ENCODE measurements at places on chromosomes 2 and 18.

DNA sequence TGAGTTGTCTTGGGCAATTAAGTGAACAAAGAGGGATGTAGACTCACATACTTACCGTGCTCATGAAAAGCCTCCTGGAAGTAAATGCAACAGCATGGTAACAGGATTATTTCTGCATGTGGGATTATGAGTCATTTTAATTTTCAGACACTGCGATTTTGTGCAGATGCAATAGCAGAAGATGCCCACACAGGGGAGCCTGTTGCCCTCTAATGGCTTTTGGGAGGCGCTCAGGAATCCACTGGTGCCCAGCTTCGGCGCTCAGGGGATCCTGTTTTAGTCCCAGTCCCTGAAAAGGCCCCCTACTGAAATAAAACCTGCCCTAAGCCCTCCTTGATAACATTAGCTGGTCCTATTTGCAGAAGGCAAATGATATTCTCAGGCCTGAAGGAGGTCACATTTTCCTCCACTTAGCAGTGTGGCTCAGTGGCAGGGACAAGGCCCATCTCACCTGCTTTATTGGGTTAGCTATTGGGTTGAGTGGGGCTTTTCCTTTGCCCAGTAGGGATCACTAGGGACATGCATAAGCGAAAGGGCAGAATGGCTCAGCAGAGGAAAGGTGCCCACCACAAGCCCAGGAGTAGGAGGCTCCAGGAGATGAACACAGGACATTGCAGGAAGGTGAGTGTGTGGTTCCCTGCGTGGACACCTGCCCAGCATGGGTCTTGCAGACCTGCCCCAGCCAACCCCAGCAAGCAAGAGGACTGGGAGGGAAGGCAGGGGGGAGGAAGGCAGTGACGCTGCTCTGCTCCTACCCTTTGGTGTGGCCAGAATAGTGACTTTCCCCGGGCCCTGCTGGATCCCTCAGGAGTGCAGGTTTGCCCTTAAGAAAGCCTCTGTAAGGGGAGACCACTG, 26.5 kb upstream of the KCNS3 start:
- peak; percentile 72 for DNase-seq

DNA sequence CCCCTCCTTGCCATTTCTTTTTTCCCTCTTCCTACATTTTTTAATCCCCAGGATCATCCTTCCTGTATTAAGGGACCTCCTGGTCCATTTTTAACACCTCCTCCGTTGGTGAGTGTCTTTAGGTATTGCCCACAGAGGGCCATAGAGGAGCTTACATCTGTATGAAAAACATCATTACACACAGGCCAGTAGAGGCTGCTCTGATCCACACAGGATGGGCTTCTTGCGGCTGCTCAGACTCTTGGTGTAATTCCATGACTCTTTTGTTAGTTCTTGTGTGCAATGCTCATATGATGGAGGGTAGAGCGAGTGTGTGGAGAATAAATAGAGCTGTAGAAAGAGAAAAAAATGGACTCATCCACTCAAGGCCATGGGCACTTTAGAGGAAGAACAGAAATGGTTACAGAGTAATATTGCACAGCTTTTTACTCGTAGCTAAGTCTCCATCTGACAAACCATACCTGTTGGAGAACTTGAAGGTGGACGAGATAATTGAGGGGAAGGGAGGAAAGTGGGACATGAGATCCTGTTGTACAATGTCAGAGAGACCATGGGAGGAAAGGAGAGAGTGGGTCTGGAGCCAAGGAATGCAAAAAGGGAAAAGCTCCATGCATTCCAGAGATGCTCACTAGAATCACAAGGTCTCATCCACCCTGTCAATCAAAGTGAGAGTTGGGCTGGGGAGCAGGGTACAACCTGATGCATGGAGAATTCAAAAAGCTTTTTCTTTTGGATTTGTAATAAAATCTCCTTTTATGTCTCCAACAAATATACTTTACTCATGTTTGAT, 129.7 kb upstream of the TNP1 start:
- peak; percentile 26 for DNase-seq

GRCh38 chr2:239393941-239394340, 6.9 kb downstream of the HDAC4 start:
- DNase-seq, result peak; percentile 65

DNA sequence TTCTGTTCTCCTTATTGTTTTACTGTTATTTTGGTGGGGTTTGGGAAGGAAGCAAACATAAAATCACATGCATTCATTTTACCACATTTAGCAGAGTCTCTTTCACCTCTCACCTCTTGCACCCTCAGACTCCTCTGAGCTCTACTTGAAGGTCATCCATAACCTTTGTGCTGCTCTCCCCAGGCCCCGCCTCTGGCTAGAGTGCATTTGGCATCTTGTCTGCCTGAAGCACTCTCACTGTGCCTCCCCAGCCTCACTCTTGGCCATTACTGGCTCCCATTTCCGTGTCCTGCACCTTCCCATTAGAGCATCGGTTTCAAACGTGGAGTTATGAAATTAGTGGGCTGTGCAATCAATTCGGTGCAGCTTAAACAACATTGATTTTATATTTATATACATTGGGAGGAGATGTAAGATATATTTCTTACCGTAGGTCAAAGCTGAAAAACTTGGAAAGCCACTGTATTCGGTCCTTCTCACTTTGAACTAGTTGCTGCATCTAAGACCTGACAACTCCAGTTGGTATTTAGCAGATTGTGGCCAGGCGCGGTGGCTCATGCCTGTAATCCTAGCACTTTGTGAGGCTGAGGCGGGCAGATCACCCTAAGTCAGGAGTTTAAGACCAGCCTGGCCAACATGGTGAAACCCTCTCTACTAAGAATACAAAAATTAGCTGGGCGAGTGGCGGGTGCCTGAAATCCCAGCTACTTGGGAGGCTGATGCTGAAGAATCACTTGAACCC, 6.9 kb upstream of the ZFAND2B start:
- DNase-seq, result no peak

- peak; percentile 86 for DNase-seq
Measured at GRCh38 chr2:176461098-176461808, 192.0 kb downstream of the MTX2 start.

DNA sequence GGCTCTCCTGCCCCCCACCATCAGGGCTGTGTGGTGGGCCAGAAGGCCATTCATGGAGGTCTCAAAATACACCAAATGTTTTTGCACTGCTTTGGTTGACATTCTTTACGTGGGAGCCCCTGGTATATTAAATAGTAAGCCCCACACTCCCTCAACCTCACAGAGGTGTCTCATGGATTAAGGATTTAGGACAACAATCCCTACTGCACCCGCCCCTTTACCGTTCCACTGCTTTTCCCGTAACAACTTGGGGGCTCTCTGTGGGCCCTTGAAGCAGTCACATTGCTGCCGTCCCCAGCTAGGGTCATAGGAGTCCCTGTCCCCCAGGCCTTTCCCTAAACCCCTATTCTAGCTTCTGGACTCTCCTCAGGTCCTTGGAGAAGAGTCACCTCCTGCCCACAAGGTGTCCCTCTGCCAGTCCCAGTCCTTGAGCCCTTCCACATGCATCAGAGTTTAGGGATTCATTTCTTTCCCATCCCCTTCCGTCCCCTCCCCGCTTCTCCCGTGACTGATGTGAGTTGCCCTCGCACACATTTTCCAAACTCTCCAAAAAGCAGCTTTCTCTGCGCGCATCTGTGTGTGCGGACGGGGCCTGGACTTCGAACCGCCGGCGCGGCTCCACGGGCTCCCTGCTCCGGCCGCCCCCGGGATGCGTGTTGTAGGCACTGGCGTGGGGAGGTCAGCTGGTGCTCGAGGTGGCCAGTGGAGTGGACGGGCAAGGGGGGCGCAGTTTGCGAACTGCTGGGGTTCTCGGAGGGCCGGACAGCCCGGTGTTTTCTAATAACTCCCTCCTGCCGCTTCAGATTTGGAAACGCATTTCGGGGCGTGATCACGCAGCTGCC, 84.8 kb downstream of the LYPD1 start:
- DNase-seq, result no peak

GRCh38 chr2:226030369-226030768, 630.9 kb downstream of the NYAP2 start:
- no peak for DNase-seq

DNA sequence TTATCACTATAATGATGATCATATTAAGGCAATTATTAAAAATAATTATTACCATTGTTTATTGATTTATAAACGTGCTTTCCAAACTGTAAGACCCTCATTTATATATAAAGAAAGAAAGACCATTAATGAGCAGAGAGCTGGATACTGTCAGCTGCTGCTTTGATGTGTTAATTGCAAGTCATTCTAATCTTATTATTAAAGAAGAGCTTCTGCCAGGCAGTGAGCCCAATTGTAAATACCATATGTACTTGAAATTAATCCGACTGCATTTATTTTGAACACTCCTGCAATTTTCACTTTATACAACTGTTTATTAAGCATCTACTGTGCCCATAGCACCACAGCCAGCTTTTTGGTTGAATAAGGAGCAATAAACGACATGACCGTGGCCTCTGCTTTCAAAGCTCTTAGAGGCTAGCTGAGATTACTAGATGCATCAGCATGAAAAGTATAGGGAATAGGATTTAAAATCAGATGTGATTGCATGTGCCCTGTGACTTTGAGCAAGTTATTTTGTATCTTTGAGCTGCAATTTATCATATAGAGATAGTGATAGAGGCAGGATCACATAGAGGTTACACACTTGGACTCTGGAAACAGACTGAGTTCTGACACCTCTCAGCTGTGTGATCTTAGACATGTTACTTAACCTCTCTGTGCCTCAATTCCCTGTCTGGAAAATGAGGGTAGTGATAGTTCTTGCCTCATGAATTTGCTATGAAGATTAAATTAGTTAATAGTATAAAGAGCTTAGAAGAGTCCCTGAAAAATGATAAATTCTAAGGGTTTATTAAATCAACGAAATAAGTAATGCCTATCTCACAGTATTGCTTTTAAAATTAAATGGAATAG, 83.4 kb downstream of the MYCN start:
- no peak for DNase-seq

GRCh38 chr2:212337486-212338343, 200.9 kb downstream of the ERBB4 start:
- peak; percentile 6 for DNase-seq

GRCh38 chr2:172428832-172429210, 1.4 kb downstream of the ITGA6 start:
- no peak for DNase-seq

DNA sequence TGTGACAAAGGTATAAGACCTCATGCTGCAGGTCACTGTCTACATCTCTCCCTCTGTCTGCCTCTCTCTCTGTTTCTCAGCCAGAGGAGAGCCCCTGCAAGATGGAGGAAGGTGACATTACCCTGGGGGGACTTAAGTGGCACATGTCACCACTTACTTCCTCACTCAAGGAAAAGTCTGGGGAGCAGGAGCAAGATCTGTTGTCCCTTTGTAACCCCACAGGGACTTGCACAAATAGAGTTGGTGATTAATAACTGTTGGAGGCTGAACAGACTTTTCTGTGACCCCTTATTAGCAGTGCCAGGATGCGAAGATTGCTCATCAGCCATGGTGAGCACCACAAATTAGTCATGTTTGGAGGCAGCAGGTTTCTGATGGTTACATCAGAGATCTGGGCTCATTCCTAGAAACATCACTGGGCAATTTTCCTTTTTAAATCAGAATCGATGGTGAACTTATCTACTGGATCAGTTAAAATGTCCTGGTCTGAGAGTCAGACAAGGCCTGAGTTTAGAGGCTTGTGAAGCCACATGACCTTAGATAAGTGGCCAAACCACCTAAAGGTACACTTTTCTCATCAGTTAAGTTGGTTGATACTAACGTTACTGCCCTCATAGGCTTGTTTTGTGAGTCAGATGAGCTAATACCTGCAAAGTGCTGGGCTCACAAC, 81.2 kb upstream of the LTBP1 start:
- DNase-seq, result peak; percentile 95

DNA sequence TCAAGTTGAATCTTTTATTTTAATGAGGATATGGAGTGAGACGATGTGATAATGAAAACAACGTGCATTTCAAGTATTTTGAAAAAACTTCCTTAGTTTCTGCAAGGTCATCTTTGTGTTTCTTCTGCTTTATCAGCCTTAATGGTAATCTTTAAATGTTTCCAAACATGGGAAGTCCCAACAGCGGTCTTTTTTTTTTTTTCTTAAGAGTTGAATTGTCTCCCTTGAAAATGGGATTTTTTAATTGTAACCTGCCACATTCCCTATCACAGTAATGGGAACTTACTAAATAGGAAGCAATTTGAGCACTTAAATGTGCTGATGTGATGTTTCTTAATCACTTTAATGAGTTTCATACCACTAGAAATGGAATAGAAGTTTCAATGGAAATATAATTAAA, 45.8 kb downstream of the ATIC start:
- DNase-seq, result peak; percentile 57

DNA sequence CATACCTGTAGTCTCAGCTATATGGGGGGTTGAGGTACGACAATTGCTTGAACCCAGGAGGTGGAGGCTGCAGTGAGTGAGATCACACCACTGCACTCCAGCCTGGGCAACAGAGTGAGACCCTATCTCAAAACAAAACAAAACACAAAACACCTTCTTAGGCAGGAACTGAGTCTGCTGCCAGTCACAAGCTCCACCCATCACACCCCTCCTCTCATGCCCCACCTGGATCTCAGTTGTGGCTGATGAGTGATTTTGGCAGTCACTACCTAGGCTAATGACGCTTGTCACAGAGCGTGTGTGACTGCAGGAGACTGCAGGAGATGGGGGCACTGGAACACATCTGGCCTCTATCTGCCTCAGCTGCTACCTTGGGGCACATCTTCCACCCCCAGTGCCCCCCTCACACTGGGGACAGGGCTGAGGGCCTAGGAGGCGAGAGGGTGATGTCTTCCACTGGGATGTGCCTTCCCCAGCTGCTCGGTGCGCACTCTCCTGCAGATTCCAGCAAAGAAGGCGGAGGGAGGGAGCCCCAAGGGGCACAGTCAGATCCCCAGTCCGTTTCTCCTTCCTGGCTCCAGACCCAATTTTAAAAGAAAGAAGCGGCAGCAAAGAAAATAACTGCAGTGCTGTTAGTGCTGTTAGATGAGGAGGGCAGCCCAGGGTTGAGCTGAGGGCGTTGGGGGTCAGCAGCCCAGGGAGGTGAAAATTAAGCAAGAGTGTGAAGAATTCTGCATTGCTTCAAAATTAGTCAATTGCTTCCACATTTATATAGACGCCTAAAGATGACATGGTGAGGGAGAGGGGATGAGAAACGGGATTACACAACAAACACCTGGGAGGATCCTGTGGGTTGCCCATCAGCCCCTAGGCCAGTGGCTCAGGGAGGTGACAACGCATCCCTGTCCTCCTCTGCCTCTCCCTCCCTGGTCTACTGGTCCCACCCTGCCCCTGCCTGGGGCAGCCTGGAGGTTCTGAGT, 143.6 kb upstream of the HAAO start:
- peak; percentile 33 for DNase-seq

DNA sequence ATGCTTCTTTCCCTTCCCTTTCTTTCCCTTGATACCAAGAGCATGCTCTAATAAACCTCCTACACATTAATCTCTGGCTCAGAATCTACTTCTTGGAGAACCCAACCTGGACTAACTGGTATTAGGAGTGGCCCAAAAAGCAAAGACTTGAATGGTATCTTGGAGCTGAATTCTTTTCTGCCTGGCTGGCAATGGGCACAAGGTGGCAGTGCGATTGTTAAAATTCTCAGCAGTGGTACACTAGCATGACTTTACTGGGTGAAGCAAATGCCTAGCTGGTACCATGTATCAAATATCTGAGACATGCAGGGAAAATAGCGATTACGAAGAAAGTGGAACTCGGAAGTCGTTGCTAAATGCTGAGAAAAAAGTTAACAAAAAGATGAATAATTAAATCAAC, 376.1 kb downstream of the XIRP2 start:
- DNase-seq, result no peak

GRCh38 chr18:65526099-65526498, 224.7 kb upstream of the CDH7 start:
- DNase-seq, result no peak

GRCh38 chr2:70111752-70112591, 24.7 kb downstream of the PCBP1 start:
- DNase-seq, result peak; percentile 75
